Effector CD8-positive, alpha-beta T cell (primary cell): ENCODE measurements at places on chromosomes 3 and 15.

DNA sequence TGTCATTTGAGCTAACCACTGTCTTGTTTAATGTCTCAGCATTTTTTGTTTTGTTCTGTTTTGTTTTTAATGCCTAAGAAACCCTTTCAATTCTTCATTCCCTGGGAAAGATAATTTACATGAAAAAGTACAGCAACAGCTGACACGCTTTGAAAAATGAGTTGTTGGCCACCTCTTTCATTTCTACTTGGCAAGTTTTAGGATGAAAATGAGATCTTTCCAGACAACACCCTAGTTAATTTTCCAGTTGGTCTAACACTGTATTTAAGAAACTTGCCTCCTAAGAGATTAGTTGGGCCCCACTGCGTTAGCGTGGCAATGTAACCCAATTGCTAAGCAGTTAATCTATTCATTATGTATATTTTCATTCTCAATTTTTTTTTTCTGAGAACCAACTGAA is 194.0 kb upstream of the LRRN1 start:
- no peak for DNase-seq

DNA sequence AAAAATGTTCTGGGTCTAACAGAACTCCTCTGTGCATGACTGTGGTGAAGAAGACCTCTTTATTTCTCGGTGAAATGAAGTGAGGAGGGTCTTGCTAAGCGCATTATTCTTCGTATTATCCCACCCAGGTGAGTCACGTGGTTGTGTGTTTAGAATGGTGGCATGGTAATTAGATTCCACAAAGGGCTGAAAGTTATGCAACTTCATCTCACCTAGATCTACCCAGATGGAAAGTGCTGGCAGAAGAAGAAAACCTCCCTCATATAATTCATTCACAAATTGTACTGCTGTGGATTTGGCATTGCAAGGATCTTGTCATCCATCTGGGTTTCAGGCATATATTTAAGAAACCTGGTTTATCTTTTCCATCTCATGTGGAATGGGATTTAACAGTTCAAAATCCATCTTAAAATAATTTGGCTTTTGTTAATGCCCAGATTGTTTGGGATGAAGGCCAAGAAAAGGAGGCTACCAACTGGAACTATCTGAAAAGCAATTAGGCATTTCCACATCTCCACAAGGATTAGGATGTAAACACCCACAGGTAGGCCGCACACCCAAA is 175.3 kb downstream of the PLCL2 start:
- no peak for DNase-seq

GRCh38 chr15:69457304-69458280 is 5.0 kb downstream of the RPLP1 start:
- DNase-seq = no peak

DNA sequence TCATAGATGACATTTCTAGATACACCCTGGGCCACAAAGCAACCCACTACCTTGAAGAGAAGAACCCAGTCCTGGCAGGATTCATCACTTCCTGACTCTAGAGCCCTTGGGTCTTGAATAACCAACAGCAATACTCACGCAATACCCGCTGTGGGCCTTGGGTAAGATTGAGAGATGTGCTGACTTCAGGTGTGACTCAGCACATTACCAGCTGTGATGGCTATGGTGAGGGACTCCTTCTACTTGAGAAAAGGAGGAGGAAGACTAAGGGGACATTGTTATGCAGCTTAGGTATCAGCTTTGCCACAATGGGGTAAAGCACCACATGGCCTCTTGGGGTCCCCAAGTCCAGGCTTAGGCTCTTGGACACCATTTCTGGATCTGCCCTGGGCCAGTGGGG is 14.9 kb downstream of the C3orf33 start:
- DNase-seq = no peak

DNA sequence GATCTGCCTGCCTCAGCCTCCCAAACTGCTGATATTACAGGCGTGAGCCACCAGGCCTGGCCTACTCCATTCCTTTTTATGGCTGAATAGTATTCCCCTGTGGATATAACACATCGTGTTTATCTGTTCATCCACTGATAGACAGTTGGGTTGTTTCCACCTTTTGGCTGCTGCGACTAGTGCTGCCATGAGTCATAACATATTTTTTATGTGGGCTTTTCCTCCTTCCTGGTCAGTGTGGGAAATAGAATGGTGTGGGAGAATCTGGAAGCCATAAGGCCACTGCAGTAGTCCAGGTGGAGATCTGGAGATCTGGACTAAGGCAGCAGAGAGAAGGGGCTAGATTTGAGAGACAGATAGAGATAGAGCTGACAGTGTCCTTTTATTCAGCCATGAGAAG is 16.2 kb downstream of the LCMT2 start:
- no peak for DNase-seq

DNA sequence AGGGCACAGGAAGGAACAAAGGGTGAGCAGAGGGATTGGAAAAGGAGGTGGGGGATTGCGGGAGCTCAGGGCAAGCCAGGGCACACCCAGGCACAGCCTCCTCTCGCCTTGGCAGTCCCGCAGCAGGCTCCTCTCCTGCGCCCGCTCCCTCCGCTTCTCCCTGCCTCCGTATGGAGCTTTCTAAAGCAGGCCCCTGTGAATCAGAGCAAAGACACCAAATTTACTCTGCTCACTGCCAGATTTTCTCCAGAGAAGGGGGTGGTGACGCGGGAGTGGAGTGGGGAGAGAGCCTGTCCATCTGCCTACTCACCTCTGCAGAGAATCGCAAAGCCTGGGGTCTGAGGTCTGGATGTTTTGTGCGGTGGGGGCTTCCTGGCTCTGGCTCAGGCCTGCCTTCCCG is 20.0 kb downstream of the ATP2B2 start:
- DNase-seq = no peak

DNA sequence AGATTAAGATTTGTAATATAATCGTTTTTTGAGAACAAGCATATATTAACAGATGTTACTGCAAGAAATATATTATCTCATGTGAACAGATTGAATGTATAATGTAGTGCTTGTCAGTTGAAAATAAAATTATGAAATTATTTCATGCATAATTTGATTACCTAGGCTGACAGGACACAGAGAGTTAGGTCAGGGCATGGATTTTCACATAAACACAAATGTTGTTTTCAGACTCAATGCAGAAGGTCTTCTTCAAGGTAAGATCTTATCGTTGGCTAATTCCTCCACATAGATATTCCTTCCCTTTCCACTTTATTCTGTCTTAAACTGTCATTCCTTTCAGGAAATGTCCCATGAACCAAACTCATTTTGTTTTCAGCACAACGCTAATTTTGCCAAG is 20.1 kb upstream of the TM4SF1 start:
- no peak for DNase-seq

GRCh38 chr3:185746470-185746869 is 78.4 kb downstream of the IGF2BP2 start:
- DNase-seq = no peak

- DNase-seq = no peak
These were observed 119.4 kb upstream of the UBE2E2 start for GRCh38 chr3:23083701-23084100.

GRCh38 chr3:77342027-77342426 is 302.1 kb downstream of the ROBO2 start:
- DNase-seq = no peak

DNA sequence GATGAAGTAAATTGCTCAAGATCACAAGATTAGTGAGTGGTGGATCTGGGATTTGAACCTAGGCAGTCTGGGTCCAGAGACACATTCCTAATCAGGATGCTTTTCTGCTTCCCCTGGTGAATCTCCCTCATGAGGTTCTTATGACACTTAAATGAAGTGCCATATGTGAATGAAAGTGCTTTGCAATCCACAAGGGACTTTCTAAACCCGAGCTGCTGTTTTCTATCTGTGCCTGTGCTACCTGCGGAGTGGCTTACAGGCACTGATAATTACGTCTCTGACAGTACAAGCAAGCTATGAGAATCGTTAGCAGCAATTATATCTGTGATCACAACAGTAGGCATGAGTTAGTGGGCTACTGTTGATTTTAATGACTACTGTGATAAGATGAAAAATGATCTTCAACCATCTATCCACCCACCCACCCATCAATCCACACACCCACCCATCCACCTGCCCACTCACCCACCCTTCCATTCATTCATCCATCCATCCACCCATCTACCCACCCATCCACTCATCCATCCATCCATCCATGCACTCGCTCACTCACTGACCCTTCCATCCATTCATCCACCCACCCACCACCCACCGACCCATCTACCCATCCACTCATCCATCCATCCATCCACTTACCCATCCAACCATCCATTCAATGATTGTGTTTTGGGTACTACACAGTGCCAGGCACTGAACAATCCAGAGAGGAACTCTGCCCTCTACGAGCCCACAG is 51.8 kb downstream of the ATP2B2 start:
- DNase-seq = no peak

DNA sequence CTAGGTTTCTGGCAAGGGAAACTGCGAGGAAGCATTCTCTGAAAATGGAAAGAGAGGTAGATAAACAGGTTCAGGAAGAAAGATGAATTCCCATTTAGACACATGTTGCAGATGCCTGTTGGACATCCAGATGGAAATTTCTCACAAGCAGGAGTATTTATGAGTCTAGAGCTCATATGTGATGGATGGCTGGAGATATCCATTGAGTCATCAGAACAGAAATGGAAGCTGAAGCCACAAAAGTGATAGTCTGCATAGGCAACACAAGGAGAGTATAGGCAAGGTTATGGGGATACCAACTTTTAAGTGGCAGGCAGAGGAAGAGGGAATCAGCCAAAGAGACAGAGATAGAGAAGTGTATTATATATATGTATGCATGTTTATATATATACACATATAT is 6.3 kb upstream of the RAMAC start:
- DNase-seq = no peak

GRCh38 chr3:21273259-21274025 is 477.6 kb downstream of the ZNF385D start:
- DNase-seq = no peak

DNA sequence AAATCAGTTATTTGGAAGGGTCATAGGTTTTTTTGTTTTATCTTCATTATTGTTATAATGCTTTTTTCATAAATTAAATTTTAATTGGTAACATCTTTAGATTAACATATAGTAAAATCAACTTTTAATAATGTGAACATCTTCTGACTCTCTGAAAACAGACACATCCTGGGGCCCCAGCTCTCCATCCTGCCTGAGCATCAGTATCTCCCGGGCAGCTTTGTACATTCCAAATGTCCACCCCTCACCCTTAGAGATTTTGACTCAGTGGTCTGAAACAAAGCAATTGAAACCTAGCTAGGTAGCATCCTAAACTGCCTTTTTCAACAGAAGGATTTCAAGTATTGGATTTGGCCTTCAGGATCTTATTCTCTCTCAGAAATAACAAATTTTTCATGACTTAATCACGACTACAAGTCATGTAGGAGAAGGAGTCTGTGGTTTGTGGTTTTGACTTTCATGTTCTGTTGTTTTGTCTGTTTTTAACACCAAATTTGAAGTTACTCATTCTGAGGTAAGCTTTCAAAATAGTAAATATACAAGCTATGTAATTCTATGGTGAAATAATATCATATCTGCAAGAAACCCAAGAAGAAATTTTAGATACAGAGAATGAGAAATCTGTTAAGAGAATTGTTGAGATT is 147.3 kb upstream of the UBE2E2 start:
- no peak for DNase-seq

DNA sequence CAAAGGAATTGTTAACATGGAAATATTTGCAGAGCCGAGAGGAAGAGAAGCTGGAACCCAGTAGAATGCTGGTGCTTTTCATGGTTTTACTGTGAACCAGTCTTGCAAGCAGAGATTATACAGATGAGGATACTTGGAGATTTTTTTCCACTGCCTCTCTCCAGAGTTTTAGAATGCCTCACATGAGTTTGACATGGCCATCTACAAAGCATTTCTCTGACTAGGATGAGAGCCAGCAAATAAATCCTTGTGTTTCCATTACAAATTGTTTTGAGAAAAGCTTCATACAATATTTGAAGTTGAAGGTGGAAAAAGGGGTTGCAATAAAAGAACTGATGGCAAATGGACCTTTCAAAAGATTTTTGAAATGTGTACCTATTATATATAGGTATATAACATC is 45.0 kb upstream of the GAP43 start:
- no peak for DNase-seq

DNA sequence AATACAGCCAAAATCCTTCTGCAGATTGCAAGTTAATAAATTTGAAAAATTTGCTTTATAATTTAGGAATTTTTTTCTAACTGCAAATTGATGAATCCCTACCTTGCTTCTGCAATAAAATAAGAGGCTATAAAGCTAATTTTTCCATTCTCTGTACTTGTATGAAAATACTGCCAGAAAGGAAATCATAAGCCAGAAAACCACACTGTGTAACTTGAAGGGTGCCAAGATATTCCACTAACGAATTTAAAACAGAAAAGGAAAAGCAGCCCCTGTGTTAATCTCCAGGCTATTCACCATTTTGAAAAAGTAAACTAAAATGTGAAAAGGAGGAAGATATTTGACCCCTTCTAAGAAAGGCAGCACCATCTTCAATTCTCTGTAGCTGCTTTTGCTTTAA is 557.9 kb upstream of the ZNF385D start:
- no peak for DNase-seq

DNA sequence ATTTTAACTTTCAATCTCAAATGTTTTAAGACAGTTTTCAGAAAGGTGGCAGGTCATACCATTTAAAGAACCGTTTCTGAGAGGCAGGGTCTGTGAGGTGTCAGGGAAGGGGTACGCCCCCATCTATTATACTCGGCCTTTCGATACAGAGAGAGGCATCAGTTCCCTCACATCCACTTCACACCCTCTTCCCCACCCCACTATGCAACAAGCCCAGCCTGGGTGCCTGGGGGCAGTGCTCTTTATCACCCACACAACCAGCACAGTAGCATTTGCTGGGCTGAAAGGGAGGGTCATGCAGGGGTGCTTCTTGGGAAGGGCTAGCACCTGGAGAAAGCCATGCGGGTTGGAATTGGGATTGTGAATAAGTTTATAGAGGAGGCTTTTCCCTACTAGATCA is 56.0 kb upstream of the KCNMB2 start:
- DNase-seq = no peak

GRCh38 chr15:77716632-77717332 is 84.1 kb upstream of the LINGO1 start:
- no peak for DNase-seq

GRCh38 chr15:49415149-49415548 is 7.9 kb upstream of the FGF7 start:
- no peak for DNase-seq

DNA sequence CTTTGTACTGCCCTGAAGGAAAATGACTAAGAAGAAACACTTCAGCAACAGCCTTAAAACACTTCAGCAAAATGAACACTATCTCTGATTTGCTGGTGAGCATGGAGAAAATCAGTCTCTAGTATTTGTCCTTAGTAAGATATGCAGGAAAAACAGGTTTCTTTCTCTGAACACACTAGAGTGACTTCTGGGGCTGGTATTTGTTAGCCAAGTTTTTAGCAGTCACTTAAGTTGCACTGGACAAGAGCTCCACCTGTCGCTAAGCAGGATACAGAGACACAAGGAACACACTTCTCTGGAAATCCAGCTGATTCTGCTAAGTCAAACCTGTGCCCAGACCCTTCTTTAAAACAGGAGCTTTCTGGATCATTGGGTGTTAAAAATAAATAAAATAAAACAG is 65.3 kb downstream of the CHAC1 start:
- no peak for DNase-seq
